Activated naive CD4-positive, alpha-beta T cell treated with anti-CD3 and anti-CD28 coated beads, Interleukin-2, amount 50 U/mL, for 72 hours (primary cell): ENCODE measurements at places on chromosomes 5 and 9. TPM values are rescaled to one million over a fixed set of nuclear protein-coding genes. Genes with fewer than 3 reads are reported as not detected.

GRCh38 chr9:22117511-22118384 lies 108.6 kb upstream of the CDKN2B start:
- no peak for DNase-seq

Gene MPDZ
- not detected for total RNA-seq

DNA sequence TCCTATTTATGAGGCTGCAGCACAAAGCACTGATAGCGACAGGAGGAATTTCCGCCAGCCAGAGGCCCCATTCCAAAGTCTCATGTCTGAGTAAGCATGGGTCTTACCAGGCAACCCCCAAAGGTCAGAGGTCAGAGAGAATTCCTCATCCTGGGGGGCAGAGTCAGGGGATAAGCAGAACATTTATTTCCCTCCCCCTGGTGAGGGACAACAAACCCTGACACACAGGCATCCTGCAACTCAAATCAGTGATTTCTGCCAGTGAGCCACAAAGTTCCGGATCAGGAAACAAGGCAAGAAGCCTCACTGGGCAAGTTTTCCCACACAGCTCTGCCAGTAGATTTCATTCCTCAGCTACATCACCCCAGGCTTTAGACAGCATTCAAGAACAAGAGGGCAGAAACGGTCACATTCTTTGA lies 37.0 kb downstream of the ADAMTS12 start:
- no peak for DNase-seq

DNA sequence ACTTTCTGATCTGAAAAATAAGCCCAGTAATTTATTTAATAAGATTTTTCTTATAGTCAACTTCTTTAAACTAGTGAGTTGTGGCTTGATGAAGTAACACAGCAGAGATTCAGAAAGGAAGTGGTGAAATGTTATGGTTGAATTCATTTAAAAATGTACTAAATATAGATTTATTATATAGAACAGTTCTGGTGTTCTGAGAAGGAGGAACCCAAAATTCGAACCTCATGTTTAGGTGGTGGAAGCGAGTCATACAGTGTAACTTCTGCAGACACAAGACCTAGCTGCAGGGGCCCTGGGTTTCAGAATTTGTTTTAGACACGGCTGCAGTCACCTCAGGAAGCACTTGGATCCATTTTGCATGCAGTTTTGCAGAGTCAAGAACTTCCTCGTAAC lies 188.2 kb downstream of the TRIO start:
- DNase-seq, result no peak

GRCh38 chr9:108396193-108396592 lies 459.6 kb downstream of the ACTL7B start:
- no peak for DNase-seq

DNA sequence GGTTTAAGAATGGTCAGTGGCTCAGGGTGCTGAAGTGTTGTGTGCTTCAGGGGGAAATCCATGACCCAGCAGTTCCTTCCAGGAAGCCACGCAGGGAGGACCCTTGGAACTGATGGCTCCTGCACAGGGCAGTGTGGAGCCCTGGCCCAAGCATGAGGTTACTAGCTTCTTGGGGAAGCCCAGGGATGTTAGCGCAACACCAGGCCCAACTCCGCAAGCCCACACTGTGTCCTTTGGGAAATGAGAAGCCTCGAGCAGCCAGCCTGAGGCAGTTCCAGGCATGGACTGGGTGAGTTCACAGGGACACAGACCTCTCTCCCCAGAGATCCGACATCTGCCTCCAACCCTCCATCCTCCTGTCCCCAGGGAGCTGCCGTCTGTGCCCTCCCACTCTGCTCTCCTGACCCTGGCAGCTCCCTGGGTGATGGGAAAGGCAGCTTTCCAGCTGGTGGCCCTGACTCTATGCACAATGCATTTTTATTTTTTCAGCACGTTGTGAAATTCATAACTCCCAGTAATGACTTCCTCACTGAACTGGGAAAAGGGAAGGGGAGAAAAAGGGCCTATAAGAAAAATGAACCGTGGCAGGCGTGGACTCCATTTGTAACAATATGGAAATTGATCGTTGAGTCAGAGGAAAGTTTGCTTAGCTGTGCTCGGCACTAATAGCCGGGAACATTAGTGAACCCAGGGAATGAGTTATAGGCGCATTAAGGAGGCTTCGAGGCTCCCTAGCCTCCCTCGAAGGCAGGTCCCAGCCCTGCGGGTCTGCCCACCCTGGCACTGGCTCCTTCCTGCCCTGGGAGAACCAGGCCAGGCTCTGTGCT lies 34.1 kb downstream of the LMX1B start:
- no peak for DNase-seq
